ENCODE measurements at places on chromosomes 13 and 19.

DNA sequence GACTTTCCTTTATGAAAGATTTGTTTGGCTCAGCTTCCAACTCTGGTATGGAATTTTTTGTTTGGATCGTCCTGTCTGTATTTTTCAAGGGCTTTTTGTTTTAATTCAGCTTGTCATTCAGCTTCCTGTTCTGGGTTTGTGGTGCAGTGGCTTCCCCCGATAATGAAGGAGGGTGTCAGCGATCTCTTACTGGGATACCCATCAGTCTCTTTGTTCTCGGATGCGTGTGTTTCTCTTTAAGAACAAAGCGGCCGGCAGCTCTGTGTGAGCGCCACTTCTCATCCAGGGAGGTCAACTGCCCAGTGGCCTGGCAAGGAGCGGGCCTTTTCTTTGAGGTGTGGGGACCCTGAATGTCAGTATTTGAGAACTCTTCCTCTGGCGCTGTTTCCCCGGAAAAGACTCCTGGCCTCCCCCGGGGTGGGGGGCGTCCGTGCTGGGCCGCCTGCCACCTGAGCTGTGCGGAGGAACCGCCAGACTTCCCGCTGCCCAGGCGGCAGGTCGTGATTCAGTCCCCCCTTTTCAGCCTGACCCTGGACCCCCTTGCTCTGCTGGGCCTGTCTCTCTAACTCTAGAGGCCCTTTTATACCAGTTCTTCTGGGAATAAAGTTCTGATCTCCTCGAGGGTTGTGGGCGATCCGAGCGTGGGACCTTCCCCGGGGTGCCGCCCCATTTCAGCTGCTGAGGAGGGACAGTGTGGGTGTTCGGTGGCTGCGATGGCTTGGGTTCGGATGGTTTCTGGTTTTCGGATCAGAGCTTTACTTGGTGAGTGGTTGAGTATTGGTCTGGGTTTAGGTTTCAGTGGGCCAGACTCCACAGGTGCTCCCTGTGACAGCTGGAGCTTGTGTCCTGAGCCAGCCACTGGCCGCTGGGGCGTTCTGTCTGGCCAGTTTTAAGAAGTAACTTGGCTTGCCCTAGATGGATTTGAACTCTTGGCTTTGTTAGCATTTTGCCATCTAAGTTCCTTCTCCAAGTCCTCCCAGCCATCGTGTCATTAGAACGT is 3.4 kb downstream of the SF3A2 start:
- DNase-seq = no peak

- DNase-seq = no peak
Observed at GRCh38 chr19:12047868-12048267, 4.9 kb downstream of the ZNF878 start.

DNA sequence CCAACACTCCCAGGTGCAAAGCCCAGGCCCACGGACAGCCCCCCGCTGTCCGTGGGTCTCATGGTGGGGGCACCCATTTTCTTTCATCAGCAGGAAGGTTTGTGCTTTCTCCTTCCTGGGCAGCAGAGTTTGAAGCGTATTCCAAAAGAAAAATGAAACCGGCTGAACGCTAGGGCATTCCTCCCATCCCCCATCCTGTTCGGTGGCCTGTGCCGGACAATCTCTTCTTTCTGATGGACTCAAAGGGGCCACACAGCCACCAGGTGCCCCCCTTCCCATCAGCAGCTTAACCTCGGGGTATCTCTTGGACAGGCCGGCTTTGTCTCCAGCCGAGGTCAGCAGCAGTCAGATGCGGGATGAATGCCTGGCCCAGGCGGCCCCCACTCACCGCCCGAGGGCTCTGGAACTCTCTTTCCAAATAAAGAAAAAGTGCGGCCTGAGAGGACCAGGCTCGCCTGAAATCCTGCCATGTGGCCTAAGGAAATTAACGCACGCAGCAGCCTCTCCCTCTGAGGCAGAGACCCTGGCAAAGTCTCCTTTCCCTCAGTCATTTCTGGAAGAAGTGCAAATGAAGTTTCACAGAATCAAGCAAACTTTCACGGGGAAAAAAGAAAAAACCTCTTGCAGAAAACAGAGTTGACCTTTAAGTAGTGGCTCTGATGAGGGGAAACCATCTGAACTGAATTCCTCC is 67.8 kb downstream of the RASA3 start:
- no peak for DNase-seq

DNA sequence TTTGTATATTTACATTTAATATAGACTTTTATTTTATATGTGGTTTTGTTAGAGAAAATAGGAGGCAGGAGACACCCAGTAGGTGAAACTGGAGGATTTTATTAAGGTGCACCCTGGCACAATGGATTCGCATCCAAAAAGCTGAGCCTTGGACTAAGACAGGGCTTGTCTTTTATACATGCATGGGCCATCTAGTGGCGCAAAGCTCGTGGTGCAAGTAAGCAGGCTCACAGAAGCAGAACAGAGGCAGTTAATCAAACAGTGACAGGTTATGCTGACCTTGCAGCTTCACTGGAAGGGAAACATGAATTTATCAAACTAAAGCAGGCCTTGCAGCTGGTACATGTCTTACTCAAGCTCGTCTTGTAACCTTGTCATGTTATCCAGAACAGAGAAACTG is 58.8 kb upstream of the ZNF681 start:
- peak; percentile 17 for DNase-seq

GRCh38 chr13:55566334-55566733 is 1574.4 kb upstream of the PRR20A start:
- no peak for DNase-seq

DNA sequence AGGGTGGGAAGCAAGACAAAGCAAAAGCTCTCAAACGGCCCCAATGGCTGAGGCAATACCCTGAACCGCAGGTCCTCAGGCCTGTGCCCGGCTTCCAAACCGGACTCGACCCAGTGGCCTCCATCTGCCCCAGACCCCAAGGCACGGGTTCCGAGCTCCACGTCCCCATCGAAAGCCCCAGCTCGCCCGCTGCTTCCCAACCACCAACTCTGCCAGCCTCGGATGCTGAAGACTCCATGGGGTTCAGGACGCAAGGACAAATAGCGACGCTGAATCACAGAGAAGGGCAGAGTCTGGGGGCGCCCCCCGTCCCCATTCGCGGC is 559 bp downstream of the POLR2E start:
- no peak for DNase-seq

- DNase-seq = no peak
Observed at GRCh38 chr13:94966422-94966955, 254.1 kb upstream of the SOX21 start.

GRCh38 chr13:73303851-73304250 is 245.0 kb downstream of the KLF5 start:
- DNase-seq = no peak

DNA sequence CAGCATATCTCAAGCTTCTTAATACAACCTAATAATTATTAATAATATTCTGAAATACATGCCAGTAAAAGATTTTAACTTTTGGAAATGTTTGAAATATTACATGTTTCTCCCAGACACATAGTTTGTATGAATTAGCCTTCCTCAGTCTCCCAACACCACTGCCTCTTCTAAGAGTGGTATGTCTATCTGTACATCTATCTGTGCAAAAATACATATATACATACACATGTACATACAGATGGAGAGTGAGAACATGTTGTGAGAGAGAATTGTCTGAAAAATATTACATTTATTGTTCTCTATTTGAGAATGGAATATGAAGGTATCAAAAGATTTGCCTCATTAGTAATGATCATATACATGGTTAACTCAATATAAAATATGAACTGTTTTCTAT is 1567.2 kb upstream of the PRR20A start:
- DNase-seq = no peak

GRCh38 chr13:67217880-67218279 is 12.3 kb downstream of the PCDH9 start:
- no peak for DNase-seq

- peak; percentile 81 for DNase-seq
Observed at GRCh38 chr19:44025217-44025936, at the start of gene ZNF222. ZNF222 (plus strand) TSS chr19:44025379; CDS start chr19:44025437, 58 bp downstream.

DNA sequence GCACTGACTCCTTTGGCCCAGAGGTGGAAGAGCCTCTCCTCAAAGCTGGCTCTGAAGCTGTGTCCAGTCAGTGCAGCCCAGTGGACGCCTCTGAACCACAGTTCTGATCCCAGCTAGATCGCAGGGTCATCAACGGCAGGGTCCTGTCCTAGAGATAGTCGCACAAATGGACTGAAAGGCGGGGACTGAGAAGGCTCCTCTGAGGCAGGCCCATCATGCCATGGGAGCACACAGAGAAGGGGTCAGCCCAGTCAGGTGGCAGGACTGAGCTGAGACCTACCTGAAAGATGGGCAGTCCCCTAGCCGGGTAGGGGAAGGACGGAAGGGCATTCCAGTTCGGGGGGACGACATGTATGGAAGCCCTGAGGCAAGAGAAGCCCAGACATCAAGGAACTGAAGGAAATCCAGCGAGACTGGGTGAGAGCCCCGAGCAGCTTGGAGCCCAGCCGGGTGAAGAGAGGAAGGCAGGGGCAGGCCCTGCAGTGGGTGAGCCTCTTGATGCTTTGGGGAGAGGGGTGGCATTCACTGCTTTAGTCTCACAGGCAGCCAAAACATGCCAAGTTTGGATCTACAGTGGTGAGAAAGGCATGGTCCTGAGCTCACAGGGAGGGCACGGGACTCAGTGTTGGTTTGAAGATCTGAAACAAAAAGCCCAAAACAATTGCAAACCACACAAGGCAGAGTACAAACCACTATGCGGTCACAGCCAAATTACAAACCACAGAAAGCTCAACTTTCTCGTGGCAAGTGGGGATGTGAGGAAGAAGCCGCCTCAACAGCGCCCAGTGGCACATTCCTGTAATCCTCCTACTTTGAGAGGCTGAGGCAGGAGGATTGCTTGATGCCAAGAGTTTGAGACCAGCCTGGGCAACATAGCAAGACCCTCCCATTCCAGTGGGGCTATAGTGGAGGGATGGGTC is 10.0 kb downstream of the CALM3 start:
- no peak for DNase-seq

DNA sequence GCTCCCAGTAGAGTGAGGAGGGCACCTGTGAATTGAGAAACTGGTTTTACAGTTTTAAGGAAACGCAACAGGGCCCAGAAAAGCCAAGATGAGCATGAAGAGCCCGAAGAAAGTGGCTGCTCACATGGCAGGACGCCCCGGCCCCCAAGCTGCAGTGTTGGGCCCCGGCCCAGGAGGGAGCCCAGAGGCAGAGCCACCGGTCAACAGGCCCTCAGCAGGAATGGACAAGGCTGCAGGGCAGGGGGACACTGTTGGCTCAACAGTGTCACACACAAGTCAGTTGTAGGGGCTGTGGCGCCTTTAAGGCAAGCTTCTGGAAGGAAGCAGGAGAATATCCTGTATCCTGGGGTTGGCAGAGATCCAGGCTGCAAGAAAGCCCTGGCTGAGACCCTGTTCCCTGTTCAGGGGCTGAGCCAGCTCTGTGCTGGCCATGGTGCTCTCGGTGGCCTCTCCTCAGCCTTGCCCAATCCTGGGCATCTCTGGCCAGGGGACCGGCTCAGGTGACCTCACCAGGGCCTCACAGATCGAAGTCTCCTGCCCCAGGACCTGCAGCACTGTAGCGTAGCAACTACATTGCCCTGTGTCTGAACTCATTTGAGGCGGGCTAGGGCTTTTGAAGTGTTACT is 28.0 kb downstream of the UPF1 start:
- DNase-seq = no peak

- no peak for DNase-seq
Observed at GRCh38 chr13:94595001-94595949, 677 bp downstream of the TGDS start.

DNA sequence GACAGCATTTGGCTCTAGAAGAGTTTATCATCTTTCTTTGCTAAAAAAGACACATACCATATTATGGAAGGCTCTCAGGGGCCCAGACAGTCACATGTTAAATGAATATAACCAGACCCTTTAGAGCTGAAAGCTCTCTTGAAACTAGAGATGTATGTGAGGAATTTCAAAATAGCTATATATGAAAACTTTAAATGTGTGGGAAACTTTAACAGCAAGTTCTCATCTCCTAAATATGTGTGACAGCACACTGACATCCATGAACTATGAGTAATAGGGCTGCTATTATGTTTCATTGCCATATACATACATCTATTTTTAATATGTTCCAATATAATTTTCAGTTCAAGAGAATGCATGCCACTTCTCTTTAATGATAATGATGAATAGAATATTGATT is 509.5 kb downstream of the GPC6 start:
- no peak for DNase-seq

DNA sequence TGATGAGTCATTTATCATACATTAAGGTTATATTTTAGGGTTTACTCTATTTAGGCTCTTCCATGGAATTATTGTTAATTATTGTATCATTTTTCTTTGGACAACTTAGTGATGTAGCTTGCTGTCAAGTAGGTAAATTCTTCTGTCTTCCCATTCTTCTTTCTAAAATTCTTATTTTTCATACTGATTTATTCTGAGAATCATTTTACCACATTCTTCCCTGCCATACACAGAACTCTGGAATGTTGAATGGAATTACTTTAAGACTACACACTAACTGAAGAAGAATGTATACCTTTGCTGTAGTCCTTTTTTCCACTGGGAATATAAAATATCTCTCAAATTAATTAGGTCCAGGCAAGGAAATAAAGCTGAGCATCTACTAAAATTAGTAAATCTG is 24.5 kb upstream of the SLC7A1 start:
- DNase-seq = no peak

GRCh38 chr13:102236830-102237229 is 165.0 kb downstream of the FGF14 start:
- DNase-seq = no peak

GRCh38 chr13:25864116-25864515 is 187.7 kb downstream of the SHISA2 start:
- no peak for DNase-seq

DNA sequence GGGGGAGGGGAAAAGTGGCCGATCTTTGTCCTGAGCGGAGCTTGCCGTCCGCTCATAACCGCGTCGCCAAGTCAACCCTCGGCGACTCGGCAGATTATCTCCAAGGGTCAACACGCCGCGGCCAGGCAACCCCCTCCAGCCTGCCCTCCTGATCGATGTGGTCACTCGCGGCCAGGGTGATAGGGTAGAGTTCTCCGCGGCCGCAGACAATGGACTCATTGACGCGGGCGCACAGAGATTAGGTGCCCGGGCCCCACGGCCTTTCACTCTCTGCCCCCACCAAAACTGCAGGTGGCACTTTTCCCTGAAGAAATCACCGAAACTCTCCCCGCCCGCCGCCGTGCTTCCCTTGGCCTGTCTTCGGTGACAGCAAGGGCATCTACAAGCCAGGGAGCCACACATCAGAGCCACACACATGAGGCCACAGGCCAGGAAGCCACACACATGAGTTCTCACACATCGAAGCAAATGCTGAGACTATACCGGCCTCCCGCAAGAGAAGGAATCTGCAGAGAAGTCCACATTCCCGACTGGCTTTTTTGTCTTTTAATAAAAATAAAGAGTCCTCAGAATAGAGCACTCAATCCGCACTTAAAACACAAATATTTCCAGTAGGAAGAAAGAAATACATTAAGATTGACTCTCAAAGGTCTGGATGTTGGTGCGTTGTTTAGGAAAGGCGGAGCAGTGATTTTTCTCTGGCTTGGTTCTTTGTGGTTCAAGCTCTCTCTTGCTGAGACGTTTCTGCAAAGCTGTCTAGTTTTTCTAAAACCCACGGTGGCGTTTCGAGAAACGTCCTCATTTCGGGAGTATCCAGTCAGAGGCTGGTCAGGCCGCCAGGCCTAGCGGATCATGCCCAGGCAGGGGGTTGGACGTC is 1.5 kb upstream of the PDX1 start:
- no peak for DNase-seq

- DNase-seq = no peak
Observed at GRCh38 chr13:50650592-50651504, 192.6 kb downstream of the DLEU7 start.

GRCh38 chr13:77521595-77522367 is 13.7 kb upstream of the SCEL start:
- no peak for DNase-seq

- DNase-seq = no peak
Observed at GRCh38 chr19:7778081-7778480, 15.0 kb downstream of the CLEC4M start.

GRCh38 chr19:40605216-40605971 is 4.2 kb downstream of the LTBP4 start:
- peak; percentile 70 for DNase-seq

Measured in stimulated activated naive B cell treated with anti-CD40 and anti-IgM and Interleukin-4, amounts not matched to agents 10 μg/mL and 1 μg/mL and 100 μg/mL, for 72 hours (primary cell).